ENCODE measurements at places on chromosomes 16 and 17. TPM values are rescaled to one million over a fixed set of nuclear protein-coding genes. Genes with fewer than 3 reads are reported as not detected.

ADAD2 gene
- total RNA-seq, result not detected

HOXB6 gene
- not detected for total RNA-seq

MYL11 gene
- total RNA-seq, result 4.1 TPM

KRTAP1-1 gene
- total RNA-seq, result not detected

- no peak overlapping the region for H3K27ac ChIP-seq
- H3K36me3 ChIP-seq, result no peaks in the 10 kb centered on the region
- H3K27me3 ChIP-seq, result peaks cover 12% of the 10 kb centered on the region
- no peak overlapping the region for H3K4me3 ChIP-seq
- no peak for DNase-seq
- H3K4me1 ChIP-seq, result peaks cover 9% of the 10 kb centered on the region
Observed at GRCh38 chr16:70804734-70805169, 3.8 kb upstream of the VAC14 start.

DNA sequence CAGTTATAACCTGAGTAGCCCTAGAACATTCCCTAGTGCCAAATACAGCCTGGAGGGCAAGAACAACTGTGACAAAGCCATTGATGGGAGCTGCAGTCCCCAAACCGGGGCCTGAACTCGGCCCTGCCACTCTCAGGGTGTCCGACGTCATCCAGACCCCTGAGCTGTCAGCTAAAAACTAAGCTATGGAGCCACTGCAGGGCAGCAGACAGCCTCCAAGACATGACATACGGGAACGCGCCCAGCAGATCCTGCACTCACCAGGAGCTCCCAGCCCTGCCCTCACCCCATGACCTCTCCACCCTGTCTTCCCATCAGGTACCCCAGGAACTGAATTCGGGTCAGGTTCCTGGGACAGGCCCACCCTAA, 28.4 kb downstream of the KDM8 start:
- peak overlapping the region; percentile 93 for H3K27ac ChIP-seq
- no peaks in the 10 kb centered on the region for H3K36me3 ChIP-seq
- H3K4me1 ChIP-seq, result peaks cover 70% of the 10 kb centered on the region
- DNase-seq, result no peak
- H3K4me3 ChIP-seq, result no peak overlapping the region

DNA sequence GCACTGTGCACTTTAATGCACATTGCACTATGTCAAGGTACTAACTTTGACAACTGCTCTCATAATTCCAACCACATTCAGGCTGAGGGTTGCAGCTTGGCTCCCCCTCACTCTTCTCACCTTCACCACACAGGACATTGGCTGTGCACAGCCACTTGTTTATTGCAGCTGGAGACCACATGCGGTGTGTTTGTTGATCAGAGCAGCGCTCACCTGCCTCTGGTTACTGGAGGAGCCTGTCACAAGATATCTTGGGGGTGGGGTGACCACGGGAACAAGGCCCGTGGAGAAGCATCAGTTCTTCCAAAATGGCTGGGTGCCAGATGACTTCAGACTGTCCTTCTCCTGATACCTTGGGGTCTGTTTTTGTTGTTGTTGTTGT, 10.6 kb upstream of the CCL5 start:
- H3K4me3 ChIP-seq, result no peak overlapping the region
- DNase-seq, result peak; percentile 28
- no peak overlapping the region for H3K27ac ChIP-seq
- no peaks in the 10 kb centered on the region for H3K4me1 ChIP-seq
- no peaks in the 10 kb centered on the region for H3K27me3 ChIP-seq

DNA sequence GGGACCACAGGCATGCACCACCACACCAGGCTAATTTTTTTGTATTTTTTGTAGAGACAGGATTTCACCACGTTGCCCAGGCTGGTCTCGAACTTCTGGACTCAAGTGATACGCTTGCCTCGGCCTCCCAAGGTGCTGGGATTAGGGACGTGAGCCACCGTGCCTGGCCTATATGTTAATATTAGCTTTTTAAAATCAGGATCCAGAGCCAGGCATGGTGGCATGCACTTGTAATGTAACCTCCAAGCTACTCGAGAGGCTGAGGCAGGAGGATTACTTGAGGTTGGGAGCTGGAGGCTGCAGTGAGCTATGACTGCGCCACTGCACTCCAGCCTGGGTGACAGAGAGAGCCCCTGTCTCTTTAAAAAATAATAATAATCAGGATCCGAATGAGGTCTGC, 8.5 kb upstream of the ADCY7 start:
- peaks cover 4% of the 10 kb centered on the region for H3K27me3 ChIP-seq
- no peaks in the 10 kb centered on the region for H3K4me1 ChIP-seq
- no peak overlapping the region for H3K27ac ChIP-seq
- no peak overlapping the region for H3K4me3 ChIP-seq
- H3K36me3 ChIP-seq, result no peaks in the 10 kb centered on the region
- no peak for DNase-seq

DNA sequence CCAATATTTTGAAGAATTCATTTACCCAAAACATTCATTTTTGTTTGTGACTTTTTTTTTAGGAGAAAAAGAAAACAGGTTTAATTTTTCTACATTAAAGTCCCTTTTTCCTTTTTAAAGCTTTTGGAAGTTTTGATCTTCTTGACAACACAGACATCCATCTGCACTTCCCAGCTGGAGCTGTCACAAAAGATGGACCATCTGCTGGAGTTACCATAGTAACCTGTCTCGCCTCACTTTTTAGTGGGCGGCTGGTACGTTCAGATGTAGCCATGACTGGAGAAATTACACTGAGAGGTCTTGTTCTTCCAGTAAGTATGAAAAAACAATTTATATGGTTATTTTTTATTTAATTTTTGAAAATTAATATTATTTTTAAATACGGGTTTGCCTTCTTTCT, 37.2 kb downstream of the SIAH1 start:
- H3K36me3 ChIP-seq, result peaks cover 60% of the 10 kb centered on the region
- no peak overlapping the region for H3K27ac ChIP-seq
- H3K27me3 ChIP-seq, result no peaks in the 10 kb centered on the region
- H3K4me3 ChIP-seq, result no peak overlapping the region
- no peak for DNase-seq

DNA sequence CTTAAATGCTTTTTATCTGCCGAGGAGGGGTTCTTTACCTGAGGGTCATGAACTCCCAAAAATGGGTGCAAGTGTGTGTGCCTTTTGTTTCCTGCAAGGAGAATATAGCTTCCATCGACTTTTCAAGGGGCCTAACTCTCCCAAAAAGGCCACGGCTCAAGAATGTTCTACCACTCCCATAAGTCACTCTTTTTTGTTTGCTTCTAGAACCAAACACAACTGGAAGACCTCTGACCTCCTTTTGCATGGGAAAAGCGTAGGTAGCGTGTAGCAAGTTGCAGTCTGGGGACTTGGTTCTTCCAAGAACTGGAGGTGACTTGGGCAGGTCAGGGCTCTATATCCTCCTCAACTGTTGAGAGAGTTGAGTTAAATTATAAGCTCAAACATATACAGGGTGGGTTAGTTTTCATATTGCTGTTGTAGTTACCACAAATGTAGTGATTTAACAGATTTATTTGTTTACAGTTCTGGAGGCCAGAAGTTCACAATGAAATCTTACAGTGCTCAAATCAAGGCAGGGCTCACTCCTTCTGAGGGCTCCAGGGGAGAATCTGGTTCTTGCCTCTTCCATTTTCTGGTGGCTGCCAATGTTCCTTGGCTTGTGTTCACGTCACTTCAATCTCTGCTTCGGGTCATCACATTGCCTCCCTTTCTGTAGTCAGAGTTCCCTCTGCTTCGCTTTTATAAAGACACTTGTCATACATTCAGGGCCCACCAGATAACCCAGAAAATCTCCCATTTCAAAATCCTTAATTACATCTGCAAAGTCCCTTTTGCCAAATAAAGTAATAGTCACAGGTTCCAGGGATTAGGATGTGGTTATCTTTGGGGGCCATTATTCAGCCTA, 1.4 kb downstream of the TMEM97 start:
- H3K27me3 ChIP-seq, result no peaks in the 10 kb centered on the region
- H3K27ac ChIP-seq, result no peak overlapping the region
- no peak for DNase-seq
- peaks cover 22% of the 10 kb centered on the region for H3K4me1 ChIP-seq
- no peaks in the 10 kb centered on the region for H3K36me3 ChIP-seq

GRCh38 chr17:55588446-55589242, 77.4 kb upstream of the SMIM36 start:
- no peak overlapping the region for H3K27ac ChIP-seq
- H3K36me3 ChIP-seq, result no peaks in the 10 kb centered on the region
- H3K27me3 ChIP-seq, result no peaks in the 10 kb centered on the region
- DNase-seq, result no peak
- H3K4me3 ChIP-seq, result no peak overlapping the region

GRCh38 chr16:22402191-22402590, 27.8 kb upstream of the CDR2 start:
- H3K27me3 ChIP-seq, result no peaks in the 10 kb centered on the region
- no peak overlapping the region for H3K27ac ChIP-seq
- no peak for DNase-seq
- no peaks in the 10 kb centered on the region for H3K4me1 ChIP-seq
- no peaks in the 10 kb centered on the region for H3K36me3 ChIP-seq

GRCh38 chr17:44266402-44267164, 1.4 kb downstream of the SLC4A1 start:
- no peak for DNase-seq
- no peaks in the 10 kb centered on the region for H3K36me3 ChIP-seq
- no peak overlapping the region for H3K27ac ChIP-seq
- H3K4me1 ChIP-seq, result no peaks in the 10 kb centered on the region
- no peaks in the 10 kb centered on the region for H3K27me3 ChIP-seq

DNA sequence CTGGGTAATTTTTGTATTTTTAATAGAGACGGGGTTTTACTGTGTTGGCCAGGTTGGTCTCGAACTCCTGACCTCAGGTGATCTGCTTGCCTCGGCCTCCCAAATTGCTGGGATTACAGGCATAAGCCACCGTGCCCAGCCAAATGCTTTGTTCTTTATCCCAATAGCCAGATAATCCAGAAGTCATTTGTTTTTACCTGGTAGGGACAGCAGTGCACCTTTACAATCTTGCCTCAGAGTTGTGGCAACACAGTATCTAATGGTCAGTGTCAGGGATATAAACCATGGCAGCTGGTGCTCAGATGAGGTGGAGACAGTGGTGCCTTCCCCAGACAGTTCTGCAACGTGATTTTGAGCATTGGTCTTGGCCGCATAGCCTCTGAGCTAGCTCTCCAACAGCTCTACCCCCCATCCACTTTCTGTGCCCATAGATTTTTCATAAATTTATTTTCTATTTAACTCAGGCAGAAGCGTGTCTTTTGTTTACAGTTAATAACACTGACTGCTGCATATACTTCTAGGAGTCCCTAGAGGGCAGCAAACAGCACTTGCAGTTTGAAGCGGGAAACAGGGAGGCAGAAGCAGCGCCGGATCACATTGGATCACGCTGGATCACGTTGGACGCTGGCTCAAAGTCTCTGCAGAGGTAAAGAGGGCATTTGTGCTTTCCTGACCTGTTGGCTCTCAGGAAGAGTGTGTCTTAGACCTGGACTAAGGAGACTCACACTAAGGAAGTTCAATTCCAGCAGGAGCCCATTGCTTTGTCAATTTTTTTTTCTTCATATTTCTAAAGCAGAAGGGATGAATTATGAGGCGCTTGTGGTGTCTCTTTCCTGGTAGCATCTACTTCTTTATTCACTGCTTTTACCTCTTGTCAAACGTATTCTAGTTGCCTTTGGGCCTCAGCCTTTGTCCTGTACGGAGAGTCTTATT, 5.1 kb upstream of the GGT6 start:
- H3K36me3 ChIP-seq, result no peaks in the 10 kb centered on the region
- peak; percentile 51 for DNase-seq
- H3K27ac ChIP-seq, result no peak overlapping the region

- peaks cover 43% of the 10 kb centered on the region for H3K4me1 ChIP-seq
- peak overlapping the region; percentile 49 for H3K4me3 ChIP-seq
- no peaks in the 10 kb centered on the region for H3K27me3 ChIP-seq
- peak overlapping the region; percentile 66 for H3K27ac ChIP-seq
- peak; percentile 57 for DNase-seq
- H3K36me3 ChIP-seq, result no peaks in the 10 kb centered on the region
Observed at GRCh38 chr17:80254396-80255251, 6.0 kb upstream of the RNF213 start.

GRCh38 chr16:85626191-85626981, 13.3 kb downstream of the GSE1 start:
- H3K27ac ChIP-seq, result no peak overlapping the region
- H3K27me3 ChIP-seq, result no peaks in the 10 kb centered on the region
- H3K4me3 ChIP-seq, result no peak overlapping the region
- H3K36me3 ChIP-seq, result no peaks in the 10 kb centered on the region
- no peak for DNase-seq

- H3K27me3 ChIP-seq, result no peaks in the 10 kb centered on the region
- no peaks in the 10 kb centered on the region for H3K36me3 ChIP-seq
- no peak for DNase-seq
- H3K4me3 ChIP-seq, result no peak overlapping the region
- H3K4me1 ChIP-seq, result peaks cover 15% of the 10 kb centered on the region
Observed at GRCh38 chr16:57479976-57480753, 6.1 kb downstream of the DOK4 start.

- no peaks in the 10 kb centered on the region for H3K27me3 ChIP-seq
- H3K27ac ChIP-seq, result peak overlapping the region; percentile 89
- peak overlapping the region; percentile 98 for H3K4me3 ChIP-seq
- H3K4me1 ChIP-seq, result peaks cover 55% of the 10 kb centered on the region
- no peaks in the 10 kb centered on the region for H3K36me3 ChIP-seq
Observed at GRCh38 chr17:75404223-75404730, 1.2 kb downstream of the GRB2 start.

- no peak for DNase-seq
- no peak overlapping the region for H3K4me3 ChIP-seq
- no peaks in the 10 kb centered on the region for H3K4me1 ChIP-seq
- no peak overlapping the region for H3K27ac ChIP-seq
Observed at GRCh38 chr17:68768804-68769203, 167.6 kb upstream of the FAM20A start.

- peaks cover 2% of the 10 kb centered on the region for H3K4me1 ChIP-seq
- no peak overlapping the region for H3K27ac ChIP-seq
- H3K4me3 ChIP-seq, result no peak overlapping the region
- DNase-seq, result no peak
Observed at GRCh38 chr17:50834429-50835300, 721 bp upstream of the WFIKKN2 start.

DNA sequence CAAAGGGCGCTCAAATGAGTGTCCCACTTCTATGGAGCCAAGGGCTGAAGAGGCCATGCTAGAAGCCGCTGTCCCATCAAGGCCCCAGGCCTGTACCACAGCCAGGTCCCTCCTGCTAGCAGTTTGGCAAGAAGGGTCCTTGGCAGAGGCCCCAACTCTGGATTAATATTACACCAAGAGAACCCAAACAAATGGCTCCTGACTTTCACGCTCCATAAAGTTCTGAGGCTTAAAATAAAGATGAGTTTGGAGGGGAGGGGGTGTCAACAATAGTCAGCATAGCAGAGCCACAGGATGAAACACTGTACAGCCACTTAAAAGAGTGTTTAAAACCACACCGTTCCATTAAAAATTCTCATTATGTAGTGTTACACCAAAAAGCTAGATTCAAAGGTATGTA, 30.5 kb downstream of the CUEDC1 start:
- no peak overlapping the region for H3K4me3 ChIP-seq
- H3K27ac ChIP-seq, result no peak overlapping the region
- H3K4me1 ChIP-seq, result no peaks in the 10 kb centered on the region

GRCh38 chr17:57624386-57624785, 120.7 kb downstream of the CCDC182 start:
- no peak for DNase-seq
- H3K36me3 ChIP-seq, result peaks cover 18% of the 10 kb centered on the region
- no peaks in the 10 kb centered on the region for H3K27me3 ChIP-seq

GRCh38 chr17:28937044-28937729, 14.1 kb downstream of the PHF12 start:
- H3K36me3 ChIP-seq, result peaks cover 25% of the 10 kb centered on the region
- H3K27ac ChIP-seq, result no peak overlapping the region
- no peaks in the 10 kb centered on the region for H3K27me3 ChIP-seq

Data from CD4-positive, CD25-positive, alpha-beta regulatory T cell (primary cell).